NCI-H1105 treated with DMSO at 0.1 percent for 48 hours (cell line): ENCODE measurements at places on chromosomes 1 and 21.

GRCh38 chr1:17630048-17630830 is 90.7 kb downstream of the ARHGEF10L start:
- no peak for DNase-seq

DNA sequence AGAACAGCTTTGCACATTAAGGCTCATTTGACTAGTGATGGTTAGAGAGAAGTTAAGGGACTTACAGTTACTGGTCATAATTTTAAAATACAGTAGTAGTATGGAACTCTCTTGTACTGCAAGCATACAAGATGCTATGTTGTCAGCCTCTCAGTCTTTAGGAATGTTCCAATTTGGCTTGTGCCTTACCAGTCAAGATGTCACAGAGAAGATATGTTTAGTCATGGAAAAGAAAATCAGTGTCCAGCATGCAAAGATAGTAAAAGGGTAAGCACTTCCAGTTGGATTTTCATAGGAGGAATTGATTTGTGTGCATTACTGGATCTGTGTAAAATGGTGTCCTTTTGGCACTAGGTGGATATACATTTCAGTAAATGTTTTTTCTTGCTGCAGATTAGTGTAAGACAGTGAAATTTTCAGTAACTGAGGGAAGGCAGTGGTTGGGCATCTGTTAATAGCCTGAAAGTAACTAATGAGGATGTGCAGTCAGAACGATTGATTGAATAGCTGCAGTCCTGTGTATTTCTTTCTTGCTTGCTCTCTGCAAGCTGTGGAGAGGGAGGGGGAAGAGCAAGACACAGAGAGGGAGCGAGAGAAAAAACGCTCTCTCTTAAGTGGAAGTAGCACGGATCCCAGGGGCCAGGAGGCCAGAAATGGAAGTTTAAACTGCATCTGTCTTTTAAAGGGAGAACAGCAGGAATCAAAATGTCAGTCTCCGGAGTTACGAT is 108.2 kb downstream of the CLEC20A start:
- no peak for DNase-seq

GRCh38 chr1:66557157-66557556 is 23.2 kb downstream of the SGIP1 start:
- no peak for DNase-seq

- DNase-seq = no peak
Observed at GRCh38 chr1:247467129-247467528, 9.2 kb upstream of the OR2B11 start.

GRCh38 chr21:41367301-41367944 is 5.6 kb downstream of the MX2 start:
- DNase-seq = no peak

GRCh38 chr1:204174958-204175357 is 8.8 kb upstream of the REN start:
- DNase-seq = no peak

GRCh38 chr1:64940025-64940424 is 26.3 kb downstream of the JAK1 start:
- no peak for DNase-seq

DNA sequence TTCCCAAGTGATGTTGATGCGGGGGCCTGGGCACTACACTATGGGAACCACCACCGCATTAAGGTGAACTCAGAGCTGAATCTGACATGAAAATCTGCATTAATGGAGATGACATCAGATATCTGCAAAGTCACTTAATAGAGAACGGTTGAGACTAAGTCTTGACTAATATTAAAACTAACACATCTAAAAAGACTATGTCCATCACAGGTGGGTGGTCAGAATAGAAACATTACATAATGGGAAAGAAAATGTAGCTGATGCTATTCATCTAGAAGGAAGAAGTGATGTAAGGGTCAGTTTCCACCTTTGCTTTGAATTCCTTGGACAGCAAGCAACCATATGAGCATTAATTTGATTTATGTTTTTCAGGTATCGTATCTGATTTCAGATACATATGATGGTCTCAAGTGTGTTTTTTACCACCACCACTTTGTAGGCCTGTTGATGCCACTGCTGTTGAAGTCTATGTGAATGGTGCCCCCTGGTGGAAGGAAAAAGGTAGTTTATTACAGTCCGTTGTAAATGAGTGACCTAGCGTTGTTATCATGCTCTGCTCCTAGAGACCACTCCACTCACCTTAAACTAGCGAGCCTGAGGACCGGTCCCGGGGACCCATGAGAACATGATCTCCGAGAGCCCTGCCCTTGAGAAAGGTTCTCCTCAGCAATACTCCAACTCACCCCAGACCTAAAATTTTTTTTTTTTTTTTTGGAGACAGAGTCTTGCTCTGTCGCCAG is 73.5 kb downstream of the BACH1 start:
- peak; percentile 84 for DNase-seq

DNA sequence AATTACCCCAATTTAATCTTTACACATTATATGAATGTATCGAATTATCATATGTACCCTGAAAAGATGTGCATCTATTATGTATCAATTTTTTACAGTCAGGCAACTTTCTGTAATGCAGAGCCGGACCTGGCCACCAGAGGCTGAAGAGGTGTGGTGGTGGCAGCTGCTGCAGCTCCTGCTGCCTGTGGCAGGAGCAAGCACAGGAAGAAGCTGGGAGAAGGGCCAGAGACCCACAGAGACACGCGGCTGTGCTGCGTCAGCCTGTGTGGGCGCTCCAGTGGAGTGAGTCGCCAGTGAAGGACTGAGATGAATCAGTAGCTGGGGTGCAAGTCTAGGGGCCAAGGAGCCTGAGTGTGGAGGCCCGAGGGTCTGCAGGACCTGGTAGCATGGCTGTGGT is 74.3 kb upstream of the COG2 start:
- no peak for DNase-seq

- no peak for DNase-seq
Observed at GRCh38 chr1:75274920-75275506, 140.8 kb downstream of the LHX8 start.

DNA sequence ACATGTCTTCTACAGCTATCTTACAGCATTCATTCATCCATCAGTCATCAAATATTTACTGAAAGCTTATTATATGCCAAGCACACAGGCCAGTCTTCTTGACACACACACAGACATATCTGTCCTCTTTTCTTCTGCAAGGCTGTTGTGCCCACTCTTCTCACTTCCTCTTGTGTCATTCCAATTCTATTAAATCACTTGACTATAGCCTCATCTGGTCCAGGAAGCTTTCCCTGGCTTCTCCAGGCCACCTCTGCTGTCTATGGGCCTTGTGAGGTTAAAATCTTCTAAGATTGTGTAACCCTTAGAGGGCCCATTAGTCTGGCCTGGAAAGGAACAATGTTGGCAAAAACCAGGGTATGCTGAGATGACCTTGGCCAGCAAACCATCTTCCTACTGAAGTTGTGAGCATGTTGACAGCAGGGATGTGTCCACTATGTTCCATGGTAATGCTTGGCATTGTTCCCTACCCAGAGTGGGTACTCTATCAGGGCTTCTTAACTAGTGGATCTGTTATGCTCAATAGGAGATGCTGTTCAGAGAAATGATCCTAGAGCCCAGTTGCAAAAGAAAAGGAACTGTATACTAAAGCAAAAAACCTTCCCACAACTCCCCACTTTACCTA is 5.3 kb downstream of the TRAF3IP3 start:
- DNase-seq = no peak

DNA sequence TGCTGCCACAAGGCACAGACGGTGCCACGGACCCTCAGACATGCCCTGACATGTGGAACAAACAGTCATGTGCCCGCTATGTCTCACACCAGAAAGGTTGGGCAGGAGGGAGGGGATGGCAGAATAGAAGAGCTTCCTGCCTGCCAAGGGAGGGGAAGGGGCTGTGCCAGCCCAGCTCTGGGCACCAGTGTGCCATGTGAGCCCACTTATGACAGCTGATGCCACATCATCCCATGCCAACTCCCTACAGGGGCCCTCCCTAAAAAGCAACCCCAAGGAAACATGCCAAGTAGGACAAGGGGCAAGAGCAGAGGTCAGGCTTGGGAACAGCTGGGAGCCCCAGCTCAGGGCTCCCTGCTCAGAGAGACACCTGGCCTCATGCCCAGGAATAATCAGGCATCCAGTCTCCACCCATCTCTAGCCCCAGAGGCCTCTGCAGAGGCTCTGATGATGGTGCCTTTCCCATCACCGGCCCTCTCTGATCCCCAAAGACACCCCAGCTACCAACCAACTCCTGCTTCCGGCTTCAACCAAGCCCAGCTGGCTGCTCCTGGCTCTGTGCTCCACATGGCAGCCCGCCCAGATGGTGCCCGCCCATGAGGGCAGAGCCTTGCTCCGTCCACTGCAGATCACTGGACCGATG is 10.3 kb downstream of the ADGRB2 start:
- DNase-seq = peak; percentile 98

DNA sequence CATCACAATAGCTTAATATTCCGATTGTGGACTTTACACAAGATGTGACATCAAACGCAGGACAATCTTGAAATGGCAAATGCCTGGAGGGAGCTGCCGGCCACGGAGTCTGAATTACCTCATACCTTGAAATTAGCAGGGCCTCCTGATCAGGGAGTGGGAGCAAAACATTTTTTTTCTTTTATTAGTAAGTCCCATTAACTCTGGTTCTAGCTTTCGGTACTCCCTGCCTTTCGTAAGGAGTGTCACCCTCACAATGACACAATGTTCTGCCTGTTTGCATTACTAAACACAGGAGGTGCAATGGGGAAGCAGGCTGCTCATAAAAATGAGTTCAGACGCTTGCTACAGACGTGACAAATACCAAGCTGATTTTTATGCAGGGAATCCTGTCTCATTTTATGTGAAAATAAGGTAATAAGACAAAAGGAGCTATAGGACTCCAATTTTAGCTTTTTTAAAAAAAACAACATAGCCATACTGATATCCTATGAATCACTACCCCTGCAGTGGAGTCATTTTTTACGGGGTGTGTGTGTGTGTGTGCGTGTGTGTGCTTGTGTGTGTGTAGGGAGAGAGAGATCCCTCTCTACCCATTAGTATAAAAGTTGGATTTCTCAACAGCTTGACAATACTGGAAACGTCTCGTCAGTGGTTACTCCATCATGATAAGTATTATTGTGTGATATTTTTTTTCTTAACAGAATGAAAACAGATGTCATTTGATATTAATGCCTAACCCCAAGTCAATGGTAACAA is 205.1 kb upstream of the RUNX1 start:
- DNase-seq = no peak

DNA sequence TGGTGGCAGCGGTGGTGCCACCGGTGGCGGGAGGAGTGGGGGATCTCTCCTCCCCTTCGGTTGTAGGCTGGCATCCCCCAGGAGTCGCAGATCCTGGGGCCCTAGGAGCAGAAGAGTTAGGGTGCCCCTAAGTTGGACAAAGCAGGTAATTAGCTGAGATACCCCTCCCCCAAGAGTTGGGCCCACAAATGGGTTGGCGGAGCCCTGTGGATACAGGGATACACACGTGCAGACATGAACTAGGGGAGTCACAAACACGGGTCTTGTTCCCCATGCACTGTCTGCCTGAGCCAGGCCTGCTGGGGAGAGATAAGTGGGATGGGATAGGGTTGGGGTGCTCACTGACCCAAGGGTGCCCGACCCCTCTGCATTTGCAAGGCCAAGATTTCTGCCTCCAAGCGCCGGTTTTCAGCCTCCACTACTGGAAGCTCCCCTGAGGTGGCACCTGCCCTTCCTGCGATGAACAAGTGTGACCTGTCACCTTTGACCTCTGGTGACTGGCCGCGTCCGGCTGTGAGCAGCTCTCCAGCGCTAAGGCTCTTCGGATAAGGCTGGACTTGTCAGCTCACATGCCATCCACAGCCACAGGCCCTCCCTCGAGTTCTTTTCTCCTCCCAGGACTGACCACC is 1.8 kb downstream of the CCDC17 start:
- DNase-seq = no peak

DNA sequence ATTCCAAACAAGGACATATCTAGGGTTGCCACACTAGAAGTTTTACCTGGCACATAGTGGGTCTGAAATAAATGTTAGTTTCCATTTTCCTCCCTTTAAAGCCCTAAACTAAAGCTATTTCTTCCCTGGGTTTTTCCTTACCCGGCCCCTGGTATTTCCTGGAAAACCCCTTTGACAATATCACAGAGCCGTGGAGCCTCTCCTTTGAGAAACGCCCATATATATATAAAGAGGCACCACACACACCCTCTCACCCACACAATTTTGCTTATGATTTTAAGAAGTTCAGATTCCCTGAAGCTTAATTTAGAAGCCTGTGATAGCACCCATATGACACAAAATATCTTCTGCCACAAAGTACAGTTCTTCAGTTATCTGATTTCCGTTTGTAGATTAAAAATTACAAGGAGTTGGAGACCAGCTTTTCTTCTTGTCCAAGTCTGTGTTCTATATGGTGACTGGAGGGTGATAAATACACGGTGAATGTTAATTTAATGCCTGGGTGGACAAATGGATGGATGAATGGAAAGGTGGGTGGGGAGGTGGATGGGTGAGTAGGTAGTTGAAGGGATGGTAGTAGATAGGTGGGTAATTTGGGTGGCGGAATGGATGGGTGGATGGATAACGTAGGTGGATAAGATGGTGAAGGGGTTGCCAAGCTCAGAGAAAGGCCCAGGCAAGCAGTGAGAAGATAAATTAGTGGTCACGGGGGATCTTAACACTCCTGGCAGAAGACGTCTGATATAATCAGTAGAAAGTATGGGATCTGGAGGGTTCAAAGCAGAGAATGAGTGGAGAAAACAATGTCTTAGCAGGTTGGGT is 154.4 kb upstream of the FGGY start:
- DNase-seq = no peak

GRCh38 chr1:93081716-93082115 is 2.6 kb downstream of the MTF2 start:
- DNase-seq = no peak

DNA sequence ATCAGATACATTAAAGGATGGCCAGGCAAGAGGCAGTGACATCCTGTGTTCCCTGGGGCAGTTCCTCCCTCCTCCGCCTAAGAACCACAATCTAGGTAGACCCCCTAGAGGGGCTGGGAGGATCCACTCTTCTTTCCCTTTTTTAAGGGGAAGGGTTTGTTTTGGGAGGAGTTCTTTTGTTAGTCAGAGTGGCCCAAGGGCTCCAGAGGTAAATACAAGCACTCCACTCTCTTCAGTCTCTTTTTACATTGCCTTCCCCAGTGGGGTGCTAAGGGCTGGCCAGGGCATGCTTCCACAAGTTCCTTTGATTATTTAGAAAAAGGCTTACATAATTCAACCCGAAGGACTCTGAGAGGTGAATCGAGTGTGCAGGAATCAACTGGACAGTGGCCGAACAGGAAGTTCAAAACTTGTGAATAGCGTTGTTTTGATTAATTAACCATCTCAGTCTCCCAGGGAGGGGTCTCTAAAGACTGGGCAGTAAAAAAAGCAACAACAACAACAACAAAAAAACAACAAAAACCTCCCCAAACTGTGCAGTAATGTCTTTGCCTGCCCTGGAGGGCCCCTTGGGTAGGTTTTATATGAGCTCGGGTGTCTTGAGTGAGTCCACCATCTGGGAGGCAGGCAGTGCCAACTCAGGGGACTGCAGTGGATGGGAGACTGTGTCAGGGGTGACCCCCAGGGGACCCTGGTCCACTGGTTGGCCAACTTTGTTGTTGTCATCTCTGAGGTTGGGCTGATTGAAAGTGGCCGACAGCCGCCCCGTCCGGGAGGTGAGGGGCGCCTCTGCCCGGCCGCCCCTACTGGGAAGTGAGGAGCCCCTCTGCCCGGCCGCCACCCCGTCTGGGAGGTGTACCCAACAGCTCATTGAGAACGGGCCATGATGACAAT is 33.2 kb upstream of the ENO1 start:
- DNase-seq = no peak
